ENCODE measurements at places on chromosomes 2 and 18. TPM values are rescaled to one million over a fixed set of nuclear protein-coding genes. Genes with fewer than 3 reads are reported as not detected.

GRCh38 chr18:4847056-4847455 is 350.0 kb downstream of the AKAIN1 start:
- H3K27me3 ChIP-seq, result no peaks in the 10 kb centered on the region
- peaks cover 8% of the 10 kb centered on the region for H3K36me3 ChIP-seq
- no peak overlapping the region for H3K27ac ChIP-seq
- no peak overlapping the region for H3K4me3 ChIP-seq
- no peaks in the 10 kb centered on the region for H3K4me1 ChIP-seq

- peaks cover 9% of the 10 kb centered on the region for H3K27me3 ChIP-seq
- no peaks in the 10 kb centered on the region for H3K4me1 ChIP-seq
- no peaks in the 10 kb centered on the region for H3K36me3 ChIP-seq
- no peak overlapping the region for H3K4me3 ChIP-seq
Measured at GRCh38 chr2:119734047-119734446, 25.7 kb upstream of the PTPN4 start.

EVA1A gene
- not detected for total RNA-seq

MLPH gene
- not detected for total RNA-seq
